ENCODE measurements at places on chromosomes 7 and 10.

- DNase-seq, result no peak
These were observed 41.2 kb downstream of the SPAG6 start for GRCh38 chr10:22386503-22386902.

GRCh38 chr10:100006243-100006886 lies 3.4 kb downstream of the DNMBP start:
- DNase-seq, result no peak

- DNase-seq, result no peak
These were observed 201.3 kb downstream of the JCAD start for GRCh38 chr10:29857843-29858701.

DNA sequence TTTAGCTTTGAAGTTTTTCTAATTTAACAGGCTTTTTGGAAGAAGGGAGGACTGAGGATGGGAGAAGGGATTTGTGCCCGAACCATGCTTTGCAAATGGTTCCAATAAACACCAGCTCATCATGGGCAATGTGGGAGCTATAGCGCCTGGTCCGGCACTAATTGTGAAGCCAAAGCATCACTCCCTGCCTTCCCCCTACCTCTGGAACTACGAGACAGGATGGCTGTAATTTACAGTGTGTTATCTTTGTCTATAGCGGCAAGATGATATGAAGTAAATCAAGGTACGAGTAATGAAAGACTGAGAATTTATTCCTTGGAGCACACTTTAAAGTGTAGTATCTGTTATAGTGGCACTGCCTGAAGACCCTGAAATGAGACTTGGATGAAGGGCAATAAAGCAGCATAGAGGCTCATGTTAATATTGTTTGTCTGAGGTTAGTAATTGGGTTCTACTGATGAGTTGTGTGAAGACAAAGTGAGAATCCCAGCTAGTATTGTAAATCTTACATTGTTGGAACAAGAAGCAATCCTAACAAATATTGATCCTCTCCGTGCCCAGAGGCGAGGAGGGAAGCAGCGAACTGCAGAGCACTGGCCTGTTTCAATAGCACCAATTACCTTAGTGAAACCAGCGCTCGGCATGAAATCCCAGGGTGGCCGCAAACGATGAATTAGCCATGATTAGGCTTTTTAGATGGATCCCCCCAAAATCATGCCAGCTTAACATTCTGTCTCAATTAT lies 507.1 kb downstream of the LRMDA start:
- DNase-seq, result no peak

GRCh38 chr7:150993511-150993910 lies 2.7 kb downstream of the NOS3 start:
- no peak for DNase-seq

DNA sequence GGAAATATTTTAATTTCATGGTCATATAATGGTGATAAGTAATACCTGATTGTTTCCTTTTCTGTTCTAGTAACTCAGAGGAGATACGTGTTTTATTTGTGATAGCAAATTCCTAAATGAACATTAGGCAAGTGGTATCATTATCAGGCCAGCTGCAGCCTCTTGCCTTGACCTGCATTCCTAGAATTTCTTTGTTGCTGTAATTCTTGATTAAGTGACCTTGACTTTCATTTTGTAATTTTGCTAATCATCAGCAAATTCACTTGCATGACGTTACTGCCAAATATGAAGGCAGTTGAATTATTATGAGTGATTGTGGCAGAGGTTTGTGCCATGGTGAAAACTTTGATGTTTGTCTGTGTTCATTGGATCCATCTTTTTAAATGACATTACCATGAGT lies 5.6 kb upstream of the AS3MT start:
- no peak for DNase-seq

DNA sequence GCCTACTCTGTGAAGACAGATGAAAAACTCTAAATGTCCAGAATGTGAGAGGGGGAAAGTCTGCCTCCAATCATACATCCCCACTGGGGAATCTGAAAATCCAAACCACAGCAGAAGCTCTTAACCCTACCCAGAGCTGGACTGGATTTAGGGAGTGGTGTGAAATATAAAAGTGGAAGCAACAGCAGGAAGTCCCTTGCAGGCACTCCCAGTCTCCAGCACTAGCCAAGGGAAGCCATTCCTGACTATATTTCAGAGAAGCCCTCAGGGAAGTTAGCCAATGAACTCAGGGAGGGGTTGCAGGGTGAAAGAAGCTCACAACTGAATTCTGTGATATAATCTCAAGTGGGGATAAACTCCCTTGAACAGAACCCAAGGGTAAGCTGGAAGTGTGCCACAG lies 51.5 kb downstream of the CRPPA start:
- no peak for DNase-seq

DNA sequence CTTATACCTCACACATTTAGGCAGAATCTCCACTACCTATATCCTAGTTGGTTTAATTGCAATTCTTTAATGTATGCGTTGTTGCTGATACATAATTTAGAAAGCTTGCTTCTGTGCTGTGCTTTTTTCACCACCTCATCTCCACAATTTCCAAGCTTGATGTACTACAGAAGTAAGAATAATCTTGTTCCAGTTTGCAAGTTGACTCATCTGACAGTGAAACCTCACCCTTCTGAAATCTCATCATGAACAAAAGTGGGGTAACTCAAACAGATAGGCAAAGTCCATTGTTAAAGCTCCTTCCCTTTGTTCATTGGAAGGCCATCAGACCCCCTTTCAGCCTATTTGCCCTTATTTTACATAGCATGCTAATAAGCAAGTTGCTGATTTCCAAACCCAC lies 13.6 kb downstream of the EIF4EBP2 start:
- no peak for DNase-seq

DNA sequence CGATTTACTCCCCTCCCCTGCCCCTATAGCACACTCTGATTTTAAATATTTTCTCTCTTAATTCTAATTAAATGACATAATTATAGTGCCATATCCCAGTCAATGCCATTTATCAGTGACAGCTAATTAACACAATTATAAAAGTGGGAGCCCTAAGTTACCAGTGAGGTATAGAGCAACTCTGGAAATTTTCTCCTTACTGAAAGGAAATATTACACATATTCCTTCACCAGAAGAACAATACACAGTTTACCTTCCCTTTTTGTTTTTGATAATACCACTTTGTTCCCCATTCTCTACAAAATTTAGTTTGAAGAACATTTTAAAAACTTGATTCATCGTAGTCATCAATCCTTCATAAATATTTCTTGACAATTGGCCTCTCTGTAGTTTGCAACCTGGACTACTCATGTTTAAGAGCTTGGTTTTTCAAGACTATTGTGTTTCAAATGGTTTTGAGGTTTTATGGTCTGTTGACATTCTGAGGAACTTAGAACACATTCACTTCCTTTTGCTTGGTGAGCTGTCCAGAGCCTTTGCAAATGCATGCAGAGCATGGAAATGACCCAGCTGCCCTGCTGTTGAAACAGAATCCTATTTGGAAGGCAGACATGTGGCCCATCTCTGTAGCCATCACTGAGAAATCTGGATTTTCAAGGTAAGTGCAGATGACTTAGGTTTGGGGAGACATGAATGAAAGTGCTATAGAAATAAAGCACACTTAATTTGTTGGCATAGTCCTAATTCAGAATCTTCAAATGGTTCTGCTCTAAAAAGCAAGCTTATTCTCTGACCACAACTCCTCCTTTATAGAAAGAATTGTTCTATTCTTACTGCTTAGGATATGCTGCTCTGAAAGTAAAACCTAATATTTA lies at the start of gene GPR141:
TSS of gene GPR141 (plus strand) at position 521 of the 875 bp plus-strand sequence. CDS start 56,628 bp downstream, outside the sequence.
- no peak for DNase-seq

DNA sequence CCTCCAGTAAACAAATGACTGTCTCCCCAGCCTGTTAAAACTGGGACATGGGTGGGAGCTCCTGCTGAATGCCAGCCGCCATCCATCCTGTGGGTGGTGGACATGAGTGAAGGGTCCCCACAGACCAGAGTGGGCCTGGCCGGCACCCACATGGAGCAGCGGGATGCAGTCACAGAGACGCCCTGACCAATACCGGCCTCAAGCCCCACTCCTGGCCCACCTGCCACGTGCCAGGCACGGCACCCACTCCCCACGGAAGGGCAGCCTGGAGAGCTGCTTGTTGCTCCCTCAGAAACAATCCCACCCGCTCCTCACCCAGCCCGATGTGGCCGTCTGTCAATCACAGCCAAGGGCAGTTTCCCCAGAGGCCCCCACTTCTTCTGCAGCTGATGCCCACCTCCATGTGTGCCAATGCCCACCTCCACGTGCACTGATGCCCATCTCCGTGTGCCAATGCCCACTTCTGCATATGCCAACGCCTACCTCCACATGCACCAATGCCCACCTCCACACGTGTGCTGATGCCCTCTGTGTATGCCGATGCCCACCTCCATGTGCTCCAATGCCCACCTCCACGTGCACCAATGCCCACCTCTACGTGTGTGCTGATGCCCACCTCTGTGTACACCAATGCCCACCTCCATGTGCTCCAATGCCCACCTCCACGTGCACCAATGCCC lies 42.8 kb upstream of the DNAAF5 start:
- DNase-seq, result no peak

GRCh38 chr7:80859272-80859970 lies 59.4 kb downstream of the SEMA3C start:
- DNase-seq, result no peak

DNA sequence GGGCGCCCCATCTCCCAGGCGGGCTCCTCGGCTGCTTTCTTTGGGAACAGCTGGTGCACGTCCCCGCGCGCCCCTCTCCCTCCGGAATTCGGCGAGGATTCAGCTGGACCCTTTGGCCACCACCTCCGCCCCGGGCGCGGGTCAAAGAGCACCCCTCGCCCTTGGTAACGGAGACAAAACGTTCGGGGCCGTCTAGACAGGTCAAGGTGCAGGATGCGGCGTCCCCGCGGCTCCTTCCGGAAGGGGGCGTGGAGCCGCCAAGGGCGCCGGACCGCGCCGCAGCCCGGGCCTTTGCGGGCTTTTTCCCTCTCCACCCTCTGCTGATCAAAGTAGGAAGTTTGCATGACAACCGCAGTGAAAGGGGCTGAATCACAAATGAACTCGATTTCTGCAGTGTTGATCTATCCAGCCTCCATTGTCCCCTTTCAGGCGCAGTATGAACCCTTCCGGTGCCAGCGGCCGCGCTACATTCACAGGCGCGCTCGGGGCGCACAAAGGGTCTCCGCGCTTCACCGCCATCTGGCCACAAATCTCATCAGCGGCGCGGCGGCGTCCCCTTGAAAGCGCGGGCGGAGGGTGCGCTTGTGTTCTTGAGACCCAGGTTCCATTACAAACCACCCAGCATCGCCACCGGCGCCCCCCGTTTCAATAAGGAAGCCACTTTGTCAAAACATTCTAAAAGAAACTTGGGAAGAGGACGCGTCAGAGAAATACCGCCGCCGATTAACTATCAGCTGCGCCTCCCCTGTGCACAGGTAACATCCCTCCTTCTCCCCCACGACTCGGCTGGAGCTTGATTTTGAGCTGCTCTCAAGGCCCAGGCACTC lies 36.4 kb downstream of the CNPY1 start:
- DNase-seq, result no peak

GRCh38 chr7:143504937-143505297 lies 27.2 kb downstream of the TAS2R41 start:
- no peak for DNase-seq

DNA sequence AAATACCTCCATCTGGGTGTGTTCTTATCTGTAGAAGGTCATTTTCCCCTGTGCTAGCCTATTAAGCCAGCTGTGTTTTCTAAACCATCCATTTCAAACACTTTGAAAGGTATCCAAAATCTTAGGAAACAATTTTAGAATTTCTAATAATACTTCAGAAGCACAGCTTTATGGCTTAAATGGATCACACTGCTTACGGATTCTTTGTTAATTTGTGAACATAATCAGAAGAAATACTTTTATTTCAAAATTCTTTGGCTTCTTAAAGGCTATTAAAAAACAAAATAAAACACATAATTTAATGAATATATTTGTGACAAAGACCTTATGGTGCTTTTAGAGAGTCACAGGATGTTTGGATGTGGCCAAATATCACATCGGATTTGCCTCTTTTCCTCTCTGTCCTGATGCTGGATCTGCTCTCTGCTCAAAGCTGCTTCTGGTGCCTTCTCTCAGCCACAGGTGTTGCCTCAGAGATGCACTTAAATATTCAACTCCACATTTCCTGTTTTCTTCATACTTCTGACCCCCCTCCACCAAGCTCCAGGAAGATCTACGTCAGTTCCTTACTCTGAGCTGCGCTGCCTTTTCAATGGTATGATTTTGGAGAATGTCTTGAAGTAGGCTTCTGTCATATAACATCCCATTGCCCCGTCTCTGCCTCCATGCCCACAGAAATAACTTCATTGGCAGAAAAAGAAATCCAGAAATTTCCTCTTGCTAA lies 230.6 kb downstream of the MLLT10 start:
- DNase-seq, result no peak

GRCh38 chr7:77531038-77531437 lies 6.1 kb upstream of the PTPN12 start:
- DNase-seq, result no peak

- no peak for DNase-seq
These were observed 15.3 kb downstream of the RASGEF1A start for GRCh38 chr10:43251419-43252165.

GRCh38 chr10:43083764-43084163 lies 6.9 kb downstream of the RET start:
- no peak for DNase-seq

DNA sequence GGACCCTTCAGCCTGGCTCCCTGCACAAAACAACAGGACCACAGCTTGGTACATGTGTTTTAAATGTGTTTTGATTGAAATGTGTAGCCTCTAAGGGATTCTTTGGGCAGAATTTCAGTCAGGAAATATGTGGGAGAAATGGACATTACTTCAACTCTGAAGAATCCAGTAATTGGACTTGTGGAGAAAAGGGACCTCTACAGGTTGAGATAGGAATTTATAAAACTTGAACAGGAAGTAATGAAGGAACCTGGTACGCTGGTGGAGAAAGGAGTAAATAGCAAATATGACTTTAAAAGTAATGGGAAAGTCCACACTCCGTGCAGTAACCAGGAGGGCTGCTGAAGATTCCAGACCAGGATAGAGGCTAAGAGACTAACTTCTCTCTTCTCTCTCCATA lies 220.5 kb downstream of the LHFPL3 start:
- no peak for DNase-seq

DNA sequence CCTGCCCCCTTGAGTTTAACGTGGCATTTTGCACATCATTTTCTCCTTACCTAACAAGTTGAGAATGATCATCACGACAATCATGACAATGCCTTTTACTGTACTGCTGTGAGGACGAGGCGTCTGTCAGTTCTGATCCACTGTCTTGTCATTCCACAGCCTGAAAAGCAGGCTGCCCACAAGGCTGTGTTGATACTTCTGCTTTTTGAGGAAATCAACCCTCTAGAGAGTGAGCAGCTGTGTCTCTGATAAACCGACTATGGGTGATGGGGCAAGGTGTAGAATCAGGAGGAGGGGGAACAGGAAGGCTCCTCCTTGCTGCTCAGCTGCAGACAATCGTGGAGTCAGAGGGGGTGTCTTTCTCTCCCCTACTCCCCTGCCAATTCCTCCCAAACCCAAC lies 30.6 kb upstream of the C10orf120 start:
- no peak for DNase-seq

DNA sequence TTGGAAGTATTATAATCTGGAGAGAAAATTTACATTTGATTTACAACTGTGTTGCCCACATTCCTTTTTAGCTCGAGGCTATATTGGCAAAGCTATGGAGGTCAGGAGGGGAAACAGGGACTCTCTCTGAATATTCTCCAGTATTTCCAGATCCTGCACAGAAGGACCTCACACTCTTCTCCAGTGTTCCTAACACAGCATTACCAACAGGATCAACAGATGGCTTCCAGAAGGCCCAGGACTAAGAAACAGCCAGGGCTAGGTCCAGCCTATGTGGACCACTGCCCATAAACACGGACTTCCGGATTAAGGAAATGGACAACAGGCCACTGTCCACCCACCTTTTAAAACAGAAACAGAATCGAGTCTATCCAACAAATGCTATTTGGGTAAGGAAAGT lies 65.3 kb downstream of the CHCHD3 start:
- no peak for DNase-seq

Data from T-helper 9 cell (primary cell).